B cell (primary cell): ENCODE measurements at places on chromosomes 12 and 14. TPM values are rescaled to one million over a fixed set of nuclear protein-coding genes. Genes with fewer than 3 reads are reported as not detected.
A peak's percentile ranks its signal among the peaks of the same experiment; 100 is the strongest.

IL26 gene
- total RNA-seq: not detected in 2 replicates

DNA sequence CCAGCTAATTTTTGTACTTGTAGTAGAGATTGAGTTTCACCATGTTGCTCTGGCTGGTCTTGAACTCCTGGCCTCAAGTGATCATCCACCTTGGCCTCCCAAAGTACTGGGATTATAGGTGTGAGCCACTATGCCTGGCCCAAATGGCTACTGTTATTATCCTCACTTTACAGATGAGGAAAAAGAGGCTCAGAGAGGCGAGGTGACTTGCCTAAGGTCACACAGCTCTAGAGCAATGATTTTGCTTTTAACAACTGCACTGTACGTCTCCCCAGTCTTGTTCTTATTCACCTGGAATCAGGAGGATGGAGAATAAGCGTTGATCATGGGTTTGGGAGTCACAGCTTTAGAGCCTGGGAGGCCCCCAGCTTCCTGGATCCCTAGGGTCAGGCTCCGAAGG, 69.8 kb upstream of the NCOR2 start:
- H3K27me3 ChIP-seq: no peaks in the 10 kb centered on the region
- no peak overlapping the region for H3K4me3 ChIP-seq
- H3K4me1 ChIP-seq: no peaks in the 10 kb centered on the region
- no peak overlapping the region for H3K27ac ChIP-seq

DNA sequence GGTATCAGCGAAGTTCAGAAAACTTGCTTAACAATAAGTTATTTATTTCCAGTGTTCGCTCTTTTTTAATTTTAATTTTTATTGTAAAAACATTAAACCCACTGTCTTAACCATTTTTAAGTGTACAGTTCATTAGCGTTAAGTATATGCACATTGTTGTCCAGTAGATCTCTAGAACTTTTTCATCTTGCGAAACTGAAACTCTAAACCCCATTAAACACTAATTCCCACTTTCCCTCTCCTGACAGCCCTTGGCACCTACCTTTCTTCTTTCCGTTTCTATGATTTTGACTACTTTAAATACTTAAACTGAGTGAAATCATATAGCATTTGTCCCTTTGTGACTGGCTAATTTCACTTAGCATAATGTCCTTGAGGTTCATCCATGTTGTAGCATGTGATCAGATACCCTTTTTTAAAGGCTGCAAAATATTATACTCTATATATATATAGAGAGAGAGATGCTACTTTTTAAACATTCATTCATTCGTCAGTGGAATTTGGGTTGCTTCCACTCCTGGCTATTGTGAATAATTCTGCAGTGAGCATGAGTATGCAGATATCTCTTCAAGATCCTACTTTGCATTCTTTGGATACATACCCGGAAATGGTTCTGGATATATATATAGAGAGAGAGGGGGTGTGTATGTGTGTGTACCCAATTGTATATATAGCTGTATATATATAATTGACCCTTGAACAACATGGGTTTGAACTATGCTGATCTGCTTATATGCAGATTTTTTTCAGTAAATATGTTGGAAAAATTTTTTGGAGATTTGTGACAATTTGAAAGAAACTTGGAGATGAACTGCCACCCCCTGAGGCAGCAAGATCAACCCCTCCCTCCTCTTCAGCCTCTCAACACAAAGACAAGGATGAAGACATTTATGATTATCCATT, 74.7 kb upstream of the EVL start:
- no peak for DNase-seq
- peaks cover 2% of the 10 kb centered on the region for H3K4me1 ChIP-seq
- no peaks in the 10 kb centered on the region for H3K36me3 ChIP-seq
- H3K27ac ChIP-seq: no peak overlapping the region

DNA sequence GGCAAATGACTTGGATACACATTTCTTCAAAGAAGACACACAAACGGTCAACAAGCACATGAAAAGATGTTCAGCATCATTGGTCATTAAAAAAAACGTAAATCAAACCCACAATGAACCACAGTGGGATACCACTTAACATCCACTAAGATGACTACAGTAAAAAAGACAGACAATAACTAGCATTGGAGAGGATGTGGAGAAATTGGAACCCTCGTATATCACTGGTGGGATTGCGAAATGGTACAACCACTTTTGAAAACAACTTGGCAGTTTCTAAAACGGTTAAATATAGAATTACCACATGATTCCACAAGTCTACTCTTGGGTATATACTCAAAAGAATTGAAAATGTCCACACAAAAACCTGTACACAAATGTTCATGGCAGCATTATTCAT, 25.2 kb upstream of the PPFIBP1 start:
- H3K27ac ChIP-seq: no peak overlapping the region
- H3K36me3 ChIP-seq: no peaks in the 10 kb centered on the region
- H3K4me1 ChIP-seq: no peaks in the 10 kb centered on the region

DNA sequence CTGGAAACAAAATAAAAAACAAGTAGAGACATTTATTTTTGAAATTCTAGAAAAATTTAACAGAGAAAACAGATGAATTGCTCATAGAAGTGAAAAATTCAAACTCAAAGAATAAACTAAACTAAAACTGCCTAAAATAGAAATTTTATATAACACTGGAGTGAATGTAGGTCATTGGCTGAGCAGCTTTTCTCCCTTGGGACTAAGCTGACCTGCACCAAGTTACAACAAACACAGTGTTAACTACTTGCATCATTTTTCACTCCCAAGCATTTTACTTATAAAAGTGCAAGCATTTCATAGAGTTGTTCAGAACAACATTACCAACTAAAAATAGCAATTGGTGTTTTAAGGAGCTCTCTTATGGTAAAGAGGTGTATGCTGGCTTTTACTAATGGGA, 298.1 kb downstream of the MED13L start:
- no peak overlapping the region for H3K27ac ChIP-seq
- DNase-seq: no peak
- no peak overlapping the region for H3K4me3 ChIP-seq
- peaks cover 16% of the 10 kb centered on the region for H3K36me3 ChIP-seq
- H3K27me3 ChIP-seq: no peaks in the 10 kb centered on the region

DNA sequence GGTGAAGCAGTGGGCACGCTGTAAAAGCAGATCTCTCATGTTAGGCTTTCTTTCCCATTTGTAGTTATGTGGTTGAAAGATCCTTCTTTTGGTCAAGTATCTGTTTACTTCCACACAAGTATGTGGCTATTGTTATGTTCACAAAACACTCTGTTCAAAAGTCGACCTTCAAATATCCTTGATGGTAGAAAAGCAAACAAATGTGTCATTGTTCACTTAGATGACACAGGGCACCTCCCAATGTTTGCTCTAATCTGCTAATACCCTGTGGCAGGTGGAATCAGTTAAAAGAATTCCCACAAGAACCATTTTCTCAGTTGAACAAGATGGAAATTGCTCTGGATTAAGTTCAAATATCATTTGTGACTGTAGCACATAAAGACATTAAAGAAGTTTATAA, 43.6 kb upstream of the NAA30 start:
- DNase-seq: no peak
- H3K4me3 ChIP-seq: no peak overlapping the region
- H3K36me3 ChIP-seq: no peaks in the 10 kb centered on the region
- H3K27me3 ChIP-seq: no peaks in the 10 kb centered on the region
- no peak overlapping the region for H3K27ac ChIP-seq

DNA sequence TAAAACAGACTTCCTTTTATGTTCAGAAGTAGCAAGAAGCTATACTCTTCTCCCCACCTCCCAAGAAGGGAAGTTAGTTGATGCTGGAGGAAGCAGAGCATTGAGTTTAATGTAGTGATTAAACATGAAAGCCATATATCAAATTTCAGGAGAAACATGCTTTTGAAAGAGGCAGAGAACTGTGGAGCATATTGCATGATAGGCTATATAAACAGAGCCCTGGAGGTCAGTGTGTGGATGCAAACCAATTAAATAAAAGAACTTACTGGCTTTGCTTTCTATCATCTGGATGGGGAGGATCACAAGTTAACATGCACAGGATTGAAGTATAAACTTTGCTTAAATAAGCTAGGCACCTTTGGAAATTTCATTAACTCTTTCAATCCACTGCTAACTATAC, 94.1 kb downstream of the MSRB3 start:
- H3K27ac ChIP-seq: no peak overlapping the region
- no peaks in the 10 kb centered on the region for H3K27me3 ChIP-seq
- H3K4me3 ChIP-seq: no peak overlapping the region

DNA sequence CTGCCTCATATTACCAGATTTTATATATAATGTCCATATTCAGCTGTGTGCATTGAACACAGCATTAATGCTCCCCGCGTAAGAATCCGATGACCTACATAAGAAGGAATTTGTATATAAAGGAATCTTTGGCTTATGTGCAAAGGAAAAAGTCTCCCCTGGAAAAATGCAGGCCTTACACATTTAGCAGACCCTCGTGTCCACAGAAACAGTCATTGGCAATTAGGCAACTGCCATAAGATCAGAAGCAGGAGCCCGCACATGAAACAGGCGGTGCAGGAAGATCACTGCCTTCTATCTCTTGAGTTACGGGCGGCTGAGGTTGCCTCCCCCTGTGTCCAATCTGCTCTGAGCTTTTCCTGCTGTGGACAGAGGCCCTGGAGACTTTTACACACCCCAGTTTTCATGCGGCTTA, 63.2 kb upstream of the RFX4 start:
- H3K4me1 ChIP-seq: no peaks in the 10 kb centered on the region
- no peak overlapping the region for H3K27ac ChIP-seq
- no peaks in the 10 kb centered on the region for H3K27me3 ChIP-seq
- no peaks in the 10 kb centered on the region for H3K36me3 ChIP-seq

DNA sequence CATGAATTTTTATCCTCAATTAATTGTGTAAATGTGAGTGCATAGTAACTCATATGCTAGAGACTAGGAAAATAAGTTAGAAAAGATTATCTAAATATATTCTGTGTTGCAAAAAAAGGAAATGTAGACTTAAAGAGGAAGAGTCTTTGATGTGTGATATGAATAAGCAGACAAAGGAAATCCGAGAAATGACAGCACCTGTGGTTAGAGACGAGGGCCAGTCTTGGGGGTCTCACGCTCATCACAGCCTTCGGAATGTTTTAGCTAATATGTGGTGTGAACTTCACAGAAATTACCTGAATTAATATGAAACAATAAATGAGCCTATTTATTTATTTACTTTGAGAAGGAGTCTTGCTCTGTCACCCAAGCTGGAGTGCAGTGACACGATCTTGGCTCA, 11.6 kb downstream of the ATP6V0A2 start:
- H3K36me3 ChIP-seq: peaks cover 14% of the 10 kb centered on the region
- H3K27ac ChIP-seq: peak overlapping the region; percentile 5
- no peak overlapping the region for H3K4me3 ChIP-seq
- DNase-seq: peak; percentile 33
- peaks cover 19% of the 10 kb centered on the region for H3K4me1 ChIP-seq
